NCI-H1092 treated with DMSO at 0.1 percent for 48 hours (cell line): ENCODE measurements at places on chromosomes 1 and 21.

GRCh38 chr1:178718520-178718919, 6.5 kb upstream of the RALGPS2 start:
- DNase-seq, result no peak

- no peak for DNase-seq
Observed at GRCh38 chr1:204692325-204692840, 6.8 kb upstream of the LRRN2 start.

DNA sequence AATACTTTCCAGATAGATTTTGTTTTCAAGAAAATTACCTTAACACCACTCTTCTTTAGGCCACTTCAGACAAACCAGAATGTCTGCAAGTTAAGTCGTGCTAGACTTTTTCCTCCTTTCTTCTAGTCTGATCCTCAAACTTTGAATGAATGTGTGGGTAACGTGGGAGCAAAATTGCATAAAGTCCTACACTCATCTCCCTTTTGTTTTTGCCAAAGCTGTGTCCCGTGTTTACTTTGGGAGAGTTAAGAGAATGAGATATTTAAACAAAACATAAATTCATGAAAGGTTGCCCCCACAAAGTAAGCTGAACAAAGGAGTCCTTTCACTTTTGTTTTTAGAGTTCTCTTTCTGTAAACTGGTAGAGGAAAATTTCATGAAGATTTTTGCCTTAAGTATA, 16.9 kb upstream of the VAMP3 start:
- DNase-seq, result no peak

GRCh38 chr1:180928331-180929230, 15.9 kb downstream of the KIAA1614 start:
- peak; percentile 73 for DNase-seq

GRCh38 chr1:239308701-239309333, 77.6 kb upstream of the CHRM3 start:
- DNase-seq, result peak; percentile 8

GRCh38 chr1:53070621-53071020, 8.6 kb downstream of the PODN start:
- DNase-seq, result no peak
